ENCODE measurements at places on chromosomes 13 and 19.

GRCh38 chr13:49093376-49093775, 117.7 kb downstream of the FNDC3A start:
- DNase-seq: no peak

DNA sequence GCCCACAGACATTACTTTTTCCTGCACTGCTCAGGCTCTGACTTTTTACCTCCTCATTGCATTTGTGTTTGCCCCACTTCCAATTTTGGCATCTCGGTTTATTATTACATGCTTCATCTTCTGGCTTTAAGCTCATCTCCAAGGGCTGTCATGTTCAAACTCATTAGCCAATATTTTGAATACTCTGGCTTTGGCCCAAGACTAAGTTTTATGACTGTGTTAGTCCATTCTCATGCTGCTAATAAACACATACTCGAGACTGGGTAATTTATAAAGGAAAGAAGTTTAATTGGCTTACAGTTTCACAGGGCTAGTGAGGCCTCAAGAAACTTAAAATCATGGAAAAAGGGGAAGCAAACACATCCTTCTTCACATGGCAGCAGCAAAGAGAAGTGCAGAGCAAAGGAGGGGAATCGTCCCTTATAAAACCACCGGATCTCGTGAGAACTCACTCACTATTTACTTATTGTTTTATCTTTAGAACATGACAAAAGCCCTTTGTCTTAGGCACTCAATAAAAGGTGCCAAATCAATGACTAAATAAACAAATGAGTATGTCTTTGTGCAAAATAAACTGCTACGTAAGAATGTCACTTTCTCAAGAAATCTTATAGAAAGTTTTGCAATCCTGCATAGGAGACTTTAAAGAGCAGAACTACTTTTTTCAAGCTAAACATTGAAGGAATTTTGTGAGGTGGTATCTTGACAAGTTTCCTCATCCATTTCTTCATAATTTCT, 233.4 kb upstream of the SPRY2 start:
- DNase-seq: no peak

- DNase-seq: no peak
Measured at GRCh38 chr13:65677906-65678305, 1552.2 kb downstream of the PCDH9 start.

- no peak for DNase-seq
Measured at GRCh38 chr13:76116751-76117360, 480.7 kb downstream of the LMO7 start.

- no peak for DNase-seq
Measured at GRCh38 chr13:105147461-105147860, 1388.0 kb downstream of the EFNB2 start.

DNA sequence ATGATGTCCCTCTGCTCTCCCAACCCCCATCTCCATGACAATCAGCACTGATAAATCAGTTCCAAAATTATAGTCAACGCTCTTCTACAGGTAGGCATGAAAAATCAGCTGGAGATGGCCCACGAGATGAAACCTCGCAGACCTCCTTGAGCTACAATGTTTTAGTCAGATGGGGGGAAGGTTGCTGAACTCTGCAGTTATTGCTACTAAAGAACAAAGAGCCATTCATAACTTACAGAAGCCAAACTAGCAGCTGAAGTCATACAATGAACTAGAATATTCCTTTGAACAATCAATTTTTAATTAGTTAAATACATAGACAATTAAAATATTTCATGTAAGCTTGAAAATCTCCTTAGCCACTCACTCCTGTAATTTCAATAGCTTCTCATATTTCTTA, 179.2 kb downstream of the NHLRC3 start:
- no peak for DNase-seq

- no peak for DNase-seq
Measured at GRCh38 chr13:64884976-64885375, 2345.2 kb downstream of the PCDH9 start.

All from K562 (cell line).